ENCODE measurements at places on chromosomes 12 and 14. TPM values are rescaled to one million over a fixed set of nuclear protein-coding genes. Genes with fewer than 3 reads are reported as not detected.

Gene SYNDIG1L
- 0.15 TPM for total RNA-seq

Gene LRFN5
- total RNA-seq = 4.9 TPM

Gene CD69
- total RNA-seq = not detected

Gene C12orf50
- 0.17 TPM for total RNA-seq

Gene CLEC2B
- 19.3 TPM for total RNA-seq

Gene SDR9C7
- 0.15 TPM for total RNA-seq

Gene CIPC
- total RNA-seq = 13.6 TPM

Gene FANCM
- 10.8 TPM for total RNA-seq

Gene P2RX7
- 3.8 TPM for total RNA-seq

Gene VDR
- total RNA-seq = 17.0 TPM

Gene ZFP36L1
- total RNA-seq = 104 TPM

Gene TFCP2
- 9.9 TPM for total RNA-seq

Gene PPM1H
- 0.29 TPM for total RNA-seq

Gene MYF6
- total RNA-seq = not detected

Gene UBR7
- 39.1 TPM for total RNA-seq

Gene EML1
- 72.9 TPM for total RNA-seq

All from smooth muscle cell of trachea (primary cell).